Bronchial smooth muscle cell (primary cell): ENCODE measurements at places on chromosomes 3 and 15. TPM values are rescaled to one million over a fixed set of nuclear protein-coding genes. Genes with fewer than 3 reads are reported as not detected.

Gene PIGX
- 6.5 and 7.7 TPM in 2 replicates for total RNA-seq

Gene ST8SIA2
- not detected in 2 replicates for total RNA-seq

Gene IQCH
- total RNA-seq: 3.5 and 4.8 TPM in 2 replicates

Gene KCNMB3
- 0.94 and 1.3 TPM in 2 replicates for total RNA-seq

Gene CYP8B1
- not detected in 2 replicates for total RNA-seq

Gene IL17RE
- 0.52 and 0.63 TPM in 2 replicates for total RNA-seq

Gene CCR8
- total RNA-seq: not detected in 2 replicates

Gene MME
- total RNA-seq: 77.8 and 81.5 TPM in 2 replicates

Gene WDR49
- under 0.01 and 0.17 TPM in 2 replicates for total RNA-seq

Gene TMEM108
- total RNA-seq: not detected in 2 replicates

Gene TMA7
- total RNA-seq: 256 and 553 TPM in 2 replicates

Gene ONECUT1
- total RNA-seq: not detected in 2 replicates

Gene GPX1
- 375 and 450 TPM in 2 replicates for total RNA-seq

Gene ACOX2
- 28.2 and 30.4 TPM in 2 replicates for total RNA-seq

Gene RTP4
- 3.0 and 4.1 TPM in 2 replicates for total RNA-seq

Gene ITIH3
- total RNA-seq: not detected in 2 replicates

Gene ATP8B4
- total RNA-seq: 6.9 and 29.4 TPM in 2 replicates

Gene MPI
- 39.7 and 54.4 TPM in 2 replicates for total RNA-seq

Gene TUSC7
- total RNA-seq: under 0.01 TPM in 1 of 2 replicates, not detected in the other

Gene CXCR6
- not detected in 2 replicates for total RNA-seq

Gene CAND2
- total RNA-seq: 5.0 and 11.5 TPM in 2 replicates

Gene MESP2
- 0.52 and 1.9 TPM in 2 replicates for total RNA-seq

Gene GPR62
- not detected in 2 replicates for total RNA-seq

Gene VEPH1
- 24.0 and 30.5 TPM in 2 replicates for total RNA-seq

Gene ZKSCAN7
- total RNA-seq: 5.8 and 6.2 TPM in 2 replicates

Gene C3orf70
- total RNA-seq: 0.16 and 0.34 TPM in 2 replicates

Gene SEMA3F
- total RNA-seq: 2.1 and 4.7 TPM in 2 replicates

Gene CDCP1
- total RNA-seq: 1.4 and 5.5 TPM in 2 replicates

Gene OXNAD1
- total RNA-seq: 5.7 and 7.2 TPM in 2 replicates

Gene ROPN1
- not detected in 2 replicates for total RNA-seq

Gene FBLN2
- 332 and 621 TPM in 2 replicates for total RNA-seq

Gene RAB5A
- total RNA-seq: 20.3 and 33.9 TPM in 2 replicates

Gene TTC21A
- total RNA-seq: 4.6 and 4.8 TPM in 2 replicates

Gene AMOTL2
- total RNA-seq: 12.3 and 48.1 TPM in 2 replicates

Gene ADGRG7
- total RNA-seq: not detected in 2 replicates

Gene SUCLG2
- 44.8 and 80.5 TPM in 2 replicates for total RNA-seq

Gene TPRG1
- total RNA-seq: 0.32 and 0.34 TPM in 2 replicates
